Activated T-cell treated with anti-CD3 and anti-CD28 coated beads, Interleukin-2, amount 50 U/mL, for 48 hours (primary cell): ENCODE measurements at places on chromosomes 5 and 9.
A peak's percentile ranks its signal among the peaks of the same experiment; 100 is the strongest.

DNA sequence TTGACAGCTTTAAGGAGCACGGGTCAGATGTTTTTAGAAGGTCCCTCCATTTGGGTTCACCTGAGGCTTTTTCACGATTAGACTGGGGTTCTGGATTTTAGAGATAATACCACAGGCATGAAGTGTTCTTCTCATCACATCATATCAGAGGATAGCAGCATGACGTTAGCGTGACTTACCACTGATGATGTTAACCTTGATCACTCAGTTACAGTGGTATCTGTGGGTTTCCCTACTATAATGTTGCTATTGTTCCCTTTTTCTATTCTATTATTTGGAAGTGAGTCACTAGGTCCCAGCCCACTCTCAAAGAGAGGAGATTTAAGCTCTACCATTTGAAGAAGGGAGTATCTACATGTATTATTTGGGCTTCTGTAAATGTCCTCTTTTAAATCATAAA, 300.0 kb downstream of the MAST4 start:
- DNase-seq: no peak

GRCh38 chr5:14581891-14582796, 552 bp downstream of the OTULINL start:
- peak; percentile 88 for DNase-seq

DNA sequence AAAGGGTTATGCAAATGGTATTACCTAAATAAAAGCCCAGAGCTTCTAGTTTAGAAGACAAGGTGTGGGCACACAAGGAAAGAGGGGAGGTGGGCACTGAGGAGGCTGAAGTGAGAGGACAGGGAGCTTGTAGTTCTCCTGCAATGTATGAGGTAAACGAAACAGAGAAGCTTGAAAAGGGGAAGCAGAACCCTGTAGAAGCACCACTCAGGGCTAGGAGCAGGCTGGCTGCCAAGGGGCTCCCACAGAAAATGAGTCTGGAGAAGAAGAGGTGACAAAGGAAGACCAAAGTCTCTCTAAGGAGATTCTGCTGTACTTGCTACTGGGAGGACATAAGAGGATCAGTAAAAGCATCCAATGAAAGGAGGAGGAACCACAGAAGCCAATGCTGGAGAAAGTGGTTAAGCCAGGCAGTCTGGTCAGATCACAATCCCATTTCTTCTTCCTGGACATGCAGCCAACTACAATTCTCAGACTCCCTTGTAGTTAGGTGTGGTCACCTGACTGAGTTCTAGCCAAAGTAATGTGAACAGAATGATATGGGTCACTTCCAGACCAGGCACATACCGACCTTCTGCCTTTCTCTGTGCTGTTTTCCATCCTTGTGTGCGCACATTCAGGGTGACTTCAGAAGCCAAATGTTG, 174.5 kb upstream of the MAP3K1 start:
- no peak for DNase-seq

GRCh38 chr9:109963079-109963478, 183.1 kb downstream of the PALM2AKAP2 start:
- no peak for DNase-seq

GRCh38 chr5:88556406-88556805, 287.8 kb upstream of the TMEM161B start:
- no peak for DNase-seq

DNA sequence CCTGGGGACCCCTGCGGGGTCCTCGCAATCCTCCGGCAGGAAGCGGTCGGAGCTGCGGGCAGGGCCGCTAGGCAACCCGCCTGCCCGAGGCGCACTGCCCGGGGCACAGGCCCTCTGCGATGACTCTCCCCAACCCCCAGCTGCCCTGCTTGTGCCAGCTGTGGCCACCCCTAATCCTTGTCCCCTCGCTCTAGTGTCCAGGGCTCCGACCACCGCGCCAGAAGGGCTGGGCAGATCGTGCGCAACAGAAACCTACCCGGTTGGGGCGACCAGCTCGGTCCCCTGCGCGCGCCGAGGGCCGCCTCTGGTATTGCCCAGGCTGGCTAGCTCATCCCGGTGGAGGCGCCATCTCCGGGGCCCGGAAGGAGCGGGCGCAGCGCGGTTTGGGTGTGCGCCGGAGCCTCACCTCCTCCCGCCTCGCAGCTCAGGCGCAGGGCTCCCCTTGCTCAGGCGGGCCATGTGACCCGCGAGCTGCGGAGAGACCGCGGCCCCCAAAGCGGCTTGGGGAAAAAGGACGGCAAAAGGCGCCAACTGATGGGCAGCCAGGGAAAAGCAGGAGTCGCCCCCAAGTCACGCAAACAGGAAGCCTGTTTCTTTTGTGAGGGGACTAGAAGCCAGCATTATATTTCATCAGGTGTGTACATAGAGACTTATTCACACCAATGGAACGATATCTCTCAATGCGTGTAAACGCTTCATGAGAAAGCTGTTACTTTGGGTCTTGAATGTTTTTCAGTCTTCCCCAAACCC, 46.8 kb upstream of the RNF20 start:
- peak; percentile 33 for DNase-seq

DNA sequence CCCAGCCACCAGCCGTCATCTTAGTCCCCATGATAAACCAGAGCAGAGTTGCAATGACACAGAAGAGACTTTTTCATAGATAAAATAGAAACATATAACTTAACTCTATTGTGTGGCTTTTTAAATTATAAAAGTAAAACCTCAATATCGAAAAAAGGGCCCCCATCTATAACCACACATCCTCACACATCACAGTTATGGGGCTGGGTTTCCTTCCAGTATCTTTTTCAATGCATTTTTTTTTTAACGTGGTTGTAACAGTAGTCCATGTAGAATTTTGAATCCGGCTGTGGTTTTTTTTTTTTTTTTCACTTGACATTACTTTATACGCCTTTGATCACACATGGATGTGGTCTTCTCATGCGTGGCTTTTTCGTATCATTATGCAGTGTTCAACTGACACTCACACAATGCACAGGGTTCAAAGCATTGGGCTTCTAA, 77.4 kb downstream of the CFAP77 start:
- no peak for DNase-seq

- DNase-seq: no peak
Observed at GRCh38 chr5:137666461-137666850, 69.4 kb downstream of the KLHL3 start.

DNA sequence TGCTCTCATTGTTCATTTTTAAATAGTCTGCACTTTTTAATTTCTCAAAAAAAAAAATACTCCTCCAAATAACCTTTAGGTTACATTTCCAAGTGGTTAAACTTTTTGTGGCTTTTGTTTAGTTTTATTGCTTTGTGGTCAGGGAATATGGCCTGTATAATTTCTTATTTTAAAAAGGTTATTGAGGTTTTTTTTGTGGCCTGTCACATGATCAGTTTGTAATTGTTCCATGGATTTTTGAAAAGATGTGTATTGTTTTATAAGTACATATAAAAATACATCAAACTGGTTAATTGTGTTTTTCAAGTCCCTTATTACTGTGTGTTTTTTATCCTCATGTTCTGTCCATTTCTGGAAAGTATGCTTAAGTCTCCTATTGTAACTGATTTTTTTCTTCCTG, 64.0 kb downstream of the ZNF618 start:
- no peak for DNase-seq
